ENCODE measurements at places on chromosomes 16 and 17.

GRCh38 chr16:56910654-56911539 is 21.0 kb upstream of the HERPUD1 start:
- no peak for DNase-seq

- DNase-seq: peak; percentile 56
These were observed 2.0 kb downstream of the PPP1R9B start for GRCh38 chr17:50148226-50149090.

DNA sequence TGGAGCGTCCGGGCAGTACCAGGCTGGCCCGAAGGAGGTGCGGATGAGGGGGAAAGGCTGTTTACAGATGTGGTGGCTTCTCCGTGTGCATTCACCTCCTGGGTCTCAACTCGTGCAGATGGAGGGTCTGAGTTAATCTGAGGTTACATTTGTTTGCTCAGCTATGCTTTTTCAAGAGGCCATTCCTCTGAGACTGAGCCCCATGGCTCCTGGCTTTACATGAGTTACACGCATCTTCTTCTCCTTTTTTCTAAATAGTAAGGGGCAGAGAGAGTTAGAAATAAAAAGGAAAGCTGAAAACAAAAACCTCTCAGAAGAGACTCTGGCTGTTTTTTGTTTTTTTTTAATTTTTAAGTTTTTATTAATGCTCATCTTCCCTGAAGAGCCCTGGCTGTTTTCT is 29.0 kb downstream of the IRF8 start:
- DNase-seq: no peak

GRCh38 chr16:83810901-83811300 is 3.1 kb downstream of the HSBP1 start:
- DNase-seq: no peak

GRCh38 chr16:12484972-12485371 is 318.7 kb downstream of the CPPED1 start:
- no peak for DNase-seq

DNA sequence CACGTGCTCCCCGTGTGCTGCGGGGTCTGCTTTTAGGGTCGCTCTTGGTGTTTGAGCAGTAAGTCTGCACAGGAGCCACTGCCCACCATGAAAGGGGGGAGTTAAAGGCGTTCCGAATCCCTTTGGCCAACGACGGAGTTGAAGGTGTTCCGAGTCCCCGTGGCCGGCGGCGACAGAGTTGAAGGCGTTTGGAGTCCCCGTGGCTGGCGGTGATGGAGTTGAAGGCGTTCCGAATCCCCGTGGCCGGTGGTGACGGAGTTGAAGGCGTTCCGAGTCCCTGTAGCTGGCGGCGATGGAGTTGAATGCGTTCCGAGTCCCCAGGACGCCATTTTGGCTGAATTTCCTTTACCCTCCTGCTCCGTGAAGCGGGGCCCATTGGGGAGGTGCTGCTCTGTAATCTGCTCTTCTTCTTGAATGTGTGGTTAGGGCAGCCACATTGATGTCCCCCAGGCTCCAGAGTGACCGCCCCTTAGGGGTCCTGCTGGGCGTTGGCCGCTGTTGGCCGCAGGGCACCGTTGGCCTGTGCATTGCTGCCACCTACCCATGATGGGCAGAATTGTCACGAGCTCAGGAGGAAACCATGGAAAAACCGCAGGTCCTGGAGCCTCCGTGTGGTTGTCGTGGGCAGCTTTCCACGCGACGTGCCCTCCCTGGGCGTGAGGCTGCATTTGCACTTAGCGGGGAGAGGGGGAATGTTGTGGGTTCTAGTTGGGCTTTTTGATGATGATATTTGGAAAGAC is 73.7 kb upstream of the ZNF750 start:
- no peak for DNase-seq

GRCh38 chr17:39775031-39775430 is 37.3 kb downstream of the GRB7 start:
- DNase-seq: no peak

GRCh38 chr17:17957584-17957916 is 14.7 kb downstream of the TOM1L2 start:
- DNase-seq: no peak

DNA sequence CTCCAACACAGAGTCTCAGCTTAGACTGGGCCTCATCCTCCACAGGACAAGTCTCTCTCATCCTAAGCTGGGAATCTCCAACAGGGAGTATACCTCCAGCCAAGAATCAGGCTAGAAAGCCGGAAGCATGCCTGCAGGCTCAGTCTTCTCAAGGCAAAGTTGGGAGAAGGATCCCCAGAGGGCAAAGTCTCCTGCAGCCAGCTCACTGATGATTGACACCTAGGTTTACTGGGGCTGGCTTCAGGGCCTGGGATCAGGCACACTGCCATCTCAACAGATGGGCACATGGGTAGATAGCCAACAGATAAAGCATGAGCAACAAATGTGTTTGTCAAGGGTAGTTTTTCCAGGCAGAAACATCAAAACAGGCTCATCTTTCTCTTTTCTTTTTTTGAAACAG is 56.1 kb upstream of the TOX3 start:
- no peak for DNase-seq

DNA sequence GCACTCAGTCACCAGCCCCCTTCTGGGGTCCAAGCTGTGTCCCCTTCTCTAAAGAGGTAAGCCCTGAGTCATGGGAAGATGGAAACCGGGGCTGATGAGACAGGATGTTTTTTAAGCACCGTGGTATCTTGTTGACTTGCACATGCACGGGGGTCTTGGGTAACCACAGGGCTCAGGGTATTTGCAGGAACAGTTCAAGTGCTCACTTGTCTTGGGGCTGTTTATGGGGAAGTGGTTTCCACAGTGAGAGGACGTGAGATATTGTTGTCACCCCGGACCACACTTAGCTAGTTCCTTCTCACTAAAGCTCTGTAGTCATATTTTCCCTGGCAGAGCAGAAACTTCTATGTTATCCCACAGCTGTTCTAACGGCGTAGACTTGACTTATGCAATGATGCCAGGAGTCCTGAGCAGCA is 7.7 kb downstream of the CCL3L1 start:
- peak; percentile 55 for DNase-seq

GRCh38 chr16:81905277-81905676 is 106.0 kb downstream of the SDR42E1 start:
- DNase-seq: no peak

GRCh38 chr17:67082107-67082506 is 37.8 kb downstream of the CACNG1 start:
- DNase-seq: no peak

GRCh38 chr17:48995974-48996721 is 1.0 kb upstream of the IGF2BP1 start:
- DNase-seq: no peak
